ENCODE measurements at places on chromosomes 6 and 20. TPM values are rescaled to one million over a fixed set of nuclear protein-coding genes. Genes with fewer than 3 reads are reported as not detected.

The CD93 gene
- total RNA-seq = 0.50 TPM

DNA sequence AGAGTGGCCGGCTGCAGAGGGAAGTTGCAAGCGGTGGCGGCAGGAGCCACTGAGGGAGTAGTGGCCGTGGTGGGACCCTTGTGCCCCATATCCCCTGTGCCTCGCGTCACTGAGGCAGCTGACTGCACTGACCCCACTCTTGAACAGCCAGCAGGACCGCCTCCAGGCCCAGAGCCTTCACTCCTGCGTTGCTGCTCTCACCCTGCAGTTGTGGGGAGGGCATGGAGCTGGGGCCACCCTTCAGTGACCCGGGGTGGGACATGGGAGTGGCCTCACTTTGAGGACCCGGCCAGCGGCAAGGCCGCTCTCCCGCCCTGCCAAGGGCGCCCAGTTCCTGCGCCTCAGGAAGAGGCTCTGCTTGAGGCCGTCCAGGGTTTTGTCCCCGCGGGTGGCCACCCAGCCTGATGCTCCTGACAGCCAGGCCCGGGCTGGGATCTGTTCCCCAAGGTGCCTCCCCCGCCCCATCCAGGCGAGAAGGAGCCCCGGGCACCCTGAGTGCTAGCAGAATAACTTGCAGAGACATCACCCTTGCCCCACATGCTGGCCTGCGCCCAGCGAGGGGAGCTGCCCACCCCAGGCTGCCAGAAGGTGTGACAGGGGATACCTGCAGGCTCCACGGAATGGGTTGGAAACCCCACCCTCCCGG, 44.4 kb downstream of the HLA-DRA start:
- DNase-seq = no peak

DNA sequence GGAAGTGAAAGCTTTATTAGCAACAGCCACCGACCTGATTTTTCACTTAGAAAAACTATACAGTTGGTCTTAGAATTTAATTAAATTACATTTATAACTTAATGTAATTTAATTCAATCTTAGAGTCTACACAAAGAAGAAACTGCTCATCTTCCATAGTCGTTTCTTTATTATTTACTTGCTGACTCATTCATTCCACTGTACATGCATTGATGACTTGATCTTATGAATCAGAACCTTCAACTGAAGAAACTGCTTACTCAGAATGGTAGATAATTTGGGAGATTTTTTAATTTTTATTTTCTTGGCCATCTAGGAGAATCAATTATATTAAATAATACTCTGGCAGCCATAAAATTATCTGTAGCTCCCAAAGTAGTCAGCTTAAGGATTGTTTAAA, 1021.6 kb upstream of the FLRT3 start:
- DNase-seq = no peak

DNA sequence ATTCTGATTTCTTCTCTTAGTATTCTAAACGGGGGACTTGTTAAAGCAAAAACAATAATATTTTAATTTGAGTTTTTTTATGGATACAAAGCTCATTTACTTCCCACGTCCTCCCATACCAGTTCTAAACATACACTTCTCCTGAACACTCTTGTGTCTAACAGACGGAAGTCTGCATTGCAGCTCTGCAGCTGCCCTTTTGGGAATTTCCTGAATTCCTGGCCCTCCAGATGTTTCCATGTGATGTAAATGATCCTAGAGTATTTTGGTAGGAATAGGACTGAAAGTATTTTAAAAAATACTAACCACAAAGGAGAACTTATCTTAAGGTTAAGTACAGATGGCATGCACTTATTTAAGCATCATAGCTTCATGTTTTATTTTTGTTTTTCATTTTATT, 886.7 kb downstream of the TBC1D32 start:
- DNase-seq = no peak

- no peak for DNase-seq
These were observed 88.6 kb upstream of the MOCS1 start for GRCh38 chr6:40022867-40023266.
